ENCODE measurements at places on chromosomes 5 and 9.
A peak's percentile ranks its signal among the peaks of the same experiment; 100 is the strongest.

DNA sequence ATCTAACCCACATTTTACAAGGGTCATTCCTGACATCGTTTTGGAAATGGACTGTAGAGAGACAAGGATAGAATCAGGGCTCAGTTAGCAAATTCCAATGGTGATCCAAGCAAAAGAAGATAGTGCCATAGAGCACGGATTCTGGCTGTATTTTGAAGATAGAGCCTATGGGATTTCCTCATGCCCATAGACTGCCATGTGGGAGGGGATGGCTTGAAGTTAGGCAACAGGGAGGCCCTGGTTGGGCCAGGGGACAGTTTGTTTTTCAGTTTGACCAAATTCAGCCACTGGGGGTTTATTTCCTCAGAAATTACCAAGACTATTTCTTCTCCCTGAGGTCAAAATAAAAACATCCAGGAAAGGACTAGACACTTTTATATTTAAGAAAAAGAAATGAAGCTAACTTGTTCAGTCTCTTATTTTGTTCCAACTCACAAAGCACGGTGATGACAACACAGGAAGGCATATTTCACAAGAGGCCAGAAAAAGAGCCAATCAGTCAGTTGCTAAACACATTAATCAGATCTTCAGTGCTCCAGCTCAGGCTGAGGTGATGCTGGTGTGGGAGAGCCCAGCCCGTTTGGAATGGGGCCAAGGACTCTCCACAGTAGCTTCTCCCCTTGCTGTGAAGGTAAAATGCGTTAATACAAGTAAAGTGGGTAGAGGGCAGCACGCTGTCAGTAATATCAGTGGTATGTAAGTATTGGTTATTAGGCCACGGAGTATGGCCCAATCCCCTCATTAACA is 4.4 kb upstream of the DCTN4 start:
- DNase-seq, result no peak

- peak; percentile 67 for DNase-seq
These were observed at the start of gene TESK1 for GRCh38 chr9:35604578-35605350. TSS of gene TESK1 (plus strand) at chr9:35605262. CDS start at chr9:35605620, 358 bp downstream.

DNA sequence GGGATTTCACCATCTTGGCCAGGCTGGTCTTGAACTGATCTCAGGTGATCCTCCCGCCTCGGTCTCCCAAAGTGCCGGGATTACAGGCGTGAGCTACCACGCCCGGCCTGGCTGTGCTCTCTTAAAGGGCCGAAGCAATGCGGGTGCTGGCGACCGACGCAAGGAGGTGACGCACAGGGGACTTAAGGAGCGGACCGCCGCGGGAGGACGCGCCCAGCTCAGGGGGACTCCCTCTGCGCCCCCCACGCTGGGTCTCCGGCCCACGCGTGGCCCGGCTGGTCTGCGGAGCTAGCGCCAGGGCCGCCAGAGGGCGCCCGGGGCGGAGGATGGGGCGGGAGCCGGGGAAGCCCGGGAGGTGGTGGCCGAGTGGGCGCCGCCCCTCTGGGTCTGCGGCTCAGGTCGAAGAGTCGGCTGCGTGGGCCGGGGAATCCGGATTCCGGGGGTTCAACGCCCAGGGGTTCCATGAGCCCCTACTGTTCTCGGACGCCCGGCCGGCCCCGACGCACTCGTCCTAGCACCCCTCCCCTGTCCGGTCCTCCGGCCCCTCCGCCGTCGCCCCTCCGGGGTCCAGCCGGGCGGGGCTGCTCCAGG is 502 bp upstream of the CERCAM start:
- peak; percentile 45 for DNase-seq

GRCh38 chr9:4756420-4756819 is 15.4 kb upstream of the AK3 start:
- DNase-seq, result no peak

GRCh38 chr9:33164138-33164809 is 2.9 kb downstream of the B4GALT1 start:
- DNase-seq, result peak; percentile 48

- DNase-seq, result no peak
These were observed 45.9 kb downstream of the CSNK1G3 start for GRCh38 chr5:123557907-123558306.

GRCh38 chr9:127783111-127784008 is 2.5 kb upstream of the CDK9 start:
- DNase-seq, result peak; percentile 80

- no peak for DNase-seq
These were observed 109.1 kb downstream of the SUSD1 start for GRCh38 chr9:112065806-112066606.

- no peak for DNase-seq
These were observed 121.9 kb downstream of the CDH18 start for GRCh38 chr5:19866090-19866450.

GRCh38 chr9:10130061-10130675 is 482.6 kb downstream of the PTPRD start:
- DNase-seq, result no peak

DNA sequence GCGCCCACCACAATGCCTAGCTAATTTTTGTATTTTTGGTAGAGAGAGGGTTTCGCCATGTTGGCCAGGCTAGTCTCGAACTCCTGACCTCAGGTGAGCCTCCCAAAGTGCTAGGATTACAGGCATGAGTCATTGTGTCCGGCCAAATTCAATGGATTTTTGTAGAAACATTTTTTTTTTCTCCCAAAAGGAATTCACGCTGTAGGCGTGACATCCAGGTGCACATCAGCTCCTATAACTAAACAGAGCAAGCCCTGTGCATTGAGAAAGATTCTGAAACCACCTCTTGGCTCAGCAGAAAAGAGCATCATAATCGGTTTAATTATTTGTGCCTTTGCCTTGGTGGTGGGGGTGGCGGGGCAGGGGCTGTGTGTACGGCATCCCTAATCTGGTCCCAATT is 32.9 kb upstream of the DAB2IP start:
- no peak for DNase-seq

GRCh38 chr5:123671042-123671441 is 159.1 kb downstream of the CSNK1G3 start:
- DNase-seq, result peak; percentile 6

GRCh38 chr5:25255128-25255527 is 610.4 kb upstream of the CDH10 start:
- DNase-seq, result no peak

DNA sequence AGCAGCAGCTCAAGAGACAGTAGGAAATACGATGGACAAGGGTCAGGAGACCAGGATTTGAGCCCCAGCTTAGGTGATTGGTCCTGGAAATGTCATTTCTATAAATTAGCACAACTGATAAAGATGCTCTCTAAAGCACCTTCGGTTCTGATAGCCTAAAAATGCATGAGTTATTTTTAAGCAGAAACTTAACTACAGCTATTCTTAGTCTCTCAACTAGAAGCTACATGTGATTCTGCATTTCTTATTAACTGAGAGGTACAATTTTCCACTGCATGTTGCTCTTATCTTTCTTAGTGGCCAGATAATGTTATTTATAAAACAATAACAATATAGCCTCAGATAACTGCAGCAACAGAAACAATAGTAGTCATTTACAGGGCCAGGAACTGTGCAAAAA is 136.4 kb downstream of the GRIA1 start:
- DNase-seq, result no peak

GRCh38 chr5:73415171-73415570 is 33.4 kb downstream of the FOXD1 start:
- no peak for DNase-seq

DNA sequence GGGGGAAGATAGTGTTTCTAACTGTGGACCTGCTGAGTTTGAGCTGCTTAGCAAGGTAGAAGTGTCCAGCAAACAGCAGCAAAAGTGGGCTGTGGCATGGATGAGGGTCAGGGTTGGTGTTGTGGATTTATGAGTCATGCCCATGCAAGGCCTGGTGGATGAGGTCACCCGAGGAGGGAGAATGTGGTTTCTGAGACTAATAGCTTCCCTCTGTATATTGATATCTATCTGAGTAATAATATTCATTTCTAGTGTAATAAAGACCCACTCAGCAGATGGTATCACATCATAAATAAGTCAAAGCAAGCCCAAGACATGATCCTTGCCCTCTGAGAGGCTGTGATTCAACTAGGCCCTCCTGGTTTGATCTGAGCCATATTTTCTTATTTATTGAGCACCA is 597.8 kb upstream of the CLINT1 start:
- no peak for DNase-seq
